ENCODE measurements at places on chromosomes 3 and 15.

- no peak for DNase-seq
These were observed 171.1 kb downstream of the RAB11A start for GRCh38 chr15:66040211-66040892.

GRCh38 chr15:41983621-41984571 lies 11.5 kb upstream of the EHD4 start:
- DNase-seq = no peak

- DNase-seq = no peak
These were observed 27.0 kb downstream of the VIPR1 start for GRCh38 chr3:42529468-42529867.

GRCh38 chr3:40845447-40845846 lies 320.7 kb downstream of the ZNF621 start:
- DNase-seq = no peak

DNA sequence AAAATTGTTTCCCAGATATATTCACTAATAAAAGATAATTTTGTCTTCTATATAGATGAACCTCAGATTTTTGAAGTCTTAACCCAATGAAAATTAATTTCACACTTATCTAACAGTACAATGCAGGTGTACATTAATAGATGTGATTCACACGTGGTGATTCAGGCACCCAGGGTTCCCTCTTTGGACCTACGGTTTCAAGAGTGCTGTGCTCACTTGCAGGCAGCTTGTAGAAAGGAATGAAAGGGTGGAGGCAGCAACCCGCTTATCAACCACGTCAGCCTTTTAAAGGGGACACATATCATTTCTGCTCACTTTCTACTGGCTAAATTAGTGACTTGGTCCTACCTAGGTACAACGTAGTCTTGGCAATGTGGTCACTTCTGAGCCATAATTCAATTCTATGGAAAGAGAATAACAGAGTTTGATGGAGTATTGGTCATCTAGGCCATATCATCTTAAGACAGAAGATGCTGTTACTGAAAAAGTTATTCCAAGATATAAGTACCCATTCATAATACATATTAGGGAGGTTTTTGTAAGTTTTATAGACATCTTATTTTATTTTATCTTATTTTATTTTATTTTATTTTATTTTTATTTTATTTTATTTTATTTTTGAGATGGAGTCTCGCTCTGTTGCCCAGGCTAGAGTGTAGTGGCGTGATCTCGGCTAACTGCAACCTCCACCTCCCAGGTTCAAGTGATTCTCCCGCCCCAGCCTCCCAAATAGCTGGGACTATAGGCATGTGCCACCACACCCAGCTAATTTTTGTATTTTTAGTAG lies 37.9 kb downstream of the ACP3 start:
- no peak for DNase-seq

GRCh38 chr3:166071831-166072230 lies 234.6 kb upstream of the BCHE start:
- no peak for DNase-seq

DNA sequence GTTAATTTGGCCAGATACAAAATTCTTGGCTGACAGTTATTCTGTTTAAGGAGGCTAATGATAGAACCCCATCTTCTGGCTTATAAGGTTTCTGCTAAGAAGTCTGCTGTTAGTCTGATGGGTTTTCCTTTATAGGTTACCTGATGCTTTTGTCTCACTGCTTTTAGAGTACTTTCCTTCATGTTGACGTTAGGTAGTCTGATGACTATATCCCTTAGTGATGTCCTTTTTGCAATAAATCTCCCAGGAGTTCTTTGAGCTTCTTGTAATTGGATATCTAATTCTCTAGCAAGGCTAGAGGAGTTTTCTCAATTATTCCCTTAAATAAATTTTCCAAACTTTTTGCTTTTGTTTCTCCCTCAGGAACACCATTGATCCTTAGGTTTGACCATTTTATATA lies 114.1 kb upstream of the CDIN1 start:
- DNase-seq = no peak

GRCh38 chr3:138949445-138950005 lies 2.5 kb downstream of the FOXL2NB start:
- no peak for DNase-seq

GRCh38 chr15:70786996-70787395 lies 23.6 kb upstream of the UACA start:
- DNase-seq = no peak

DNA sequence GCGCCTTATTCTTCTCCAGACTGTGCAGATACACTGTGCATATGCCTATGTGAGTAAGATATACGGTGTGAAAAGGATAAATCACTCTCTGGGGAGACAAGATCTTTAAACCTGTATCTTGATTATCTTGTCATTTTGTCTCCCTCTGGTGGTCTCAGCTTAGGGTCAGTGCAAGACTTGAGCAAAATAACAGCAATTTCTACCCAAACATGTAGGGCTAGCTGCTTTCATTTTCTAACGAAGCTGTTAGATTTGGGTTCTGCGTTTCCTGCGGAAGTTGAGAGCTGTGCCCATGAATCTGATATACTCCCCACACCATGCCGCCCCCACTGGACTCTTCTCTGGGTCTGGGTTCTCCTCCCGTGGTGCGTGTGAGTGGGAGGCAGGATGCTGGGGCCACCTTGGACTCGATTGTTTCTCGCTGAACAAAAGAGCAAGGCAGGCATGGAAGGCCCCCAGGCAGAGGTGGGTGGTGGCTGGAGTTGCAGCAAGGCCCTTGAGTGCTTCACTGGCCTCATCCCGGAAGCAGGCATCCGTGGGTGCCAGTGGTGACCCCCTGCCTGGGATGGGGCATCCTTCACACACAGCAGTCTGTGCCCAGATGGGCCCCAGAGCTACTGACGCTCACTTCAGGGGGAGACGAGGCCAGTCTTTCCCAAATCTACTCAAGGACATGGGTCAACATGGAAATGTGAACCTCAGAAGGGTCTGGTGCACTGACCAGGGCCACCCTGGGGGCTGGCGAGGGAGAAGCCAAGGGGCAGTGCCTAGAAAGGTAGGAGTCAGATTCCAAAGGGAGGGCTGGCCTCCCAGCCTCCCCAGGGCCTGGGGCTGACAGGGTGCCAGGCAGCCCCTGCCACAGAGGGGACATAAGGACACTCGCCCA lies 179.6 kb downstream of the NSMCE3 start:
- DNase-seq = no peak

GRCh38 chr15:41838400-41838897 lies at the start of gene PLA2G4B:
PLA2G4B (plus strand) TSS chr15:41838847; CDS start chr15:41838914, 67 bp downstream.
- DNase-seq = no peak

GRCh38 chr3:129207479-129207878 lies 23.8 kb upstream of the CNBP start:
- DNase-seq = no peak

DNA sequence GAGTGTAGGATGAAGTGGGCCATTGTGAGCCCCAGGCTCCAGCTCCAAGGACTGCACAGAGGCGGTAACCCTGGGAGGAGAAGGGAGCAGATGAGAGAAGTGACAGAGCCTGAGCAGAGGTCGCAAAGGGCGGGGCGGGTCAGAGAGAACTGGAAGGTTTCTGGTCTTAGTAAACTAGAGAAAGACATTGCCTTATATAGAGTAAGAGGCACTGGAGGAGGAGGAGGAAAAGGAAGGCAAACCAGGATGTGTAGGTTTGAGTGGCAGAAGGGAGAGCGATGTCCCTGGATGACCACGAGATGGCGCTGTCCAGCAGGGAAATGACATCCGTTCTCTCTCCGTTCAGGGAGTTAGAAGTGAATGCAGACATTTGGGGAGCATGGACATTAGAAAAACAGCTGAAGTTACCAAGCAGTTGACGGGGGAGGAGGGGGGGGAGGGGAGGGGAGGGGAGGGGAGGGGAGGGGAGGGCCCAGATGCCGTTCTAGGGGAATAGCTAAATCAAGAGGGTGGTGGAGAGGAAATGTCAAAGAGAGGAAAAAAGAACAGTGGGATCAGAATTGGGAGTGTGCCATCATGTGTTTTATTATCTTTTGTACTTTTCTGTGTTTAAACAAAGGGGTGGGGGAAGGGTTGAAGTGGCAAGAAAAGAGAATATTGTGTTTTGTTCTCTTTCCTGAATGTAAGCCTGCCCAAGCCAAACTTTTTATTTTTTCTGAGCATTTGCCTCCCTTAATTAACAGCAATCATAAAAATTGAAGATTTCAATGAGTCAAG lies 48.8 kb downstream of the STARD5 start:
- peak; percentile 61 for DNase-seq

DNA sequence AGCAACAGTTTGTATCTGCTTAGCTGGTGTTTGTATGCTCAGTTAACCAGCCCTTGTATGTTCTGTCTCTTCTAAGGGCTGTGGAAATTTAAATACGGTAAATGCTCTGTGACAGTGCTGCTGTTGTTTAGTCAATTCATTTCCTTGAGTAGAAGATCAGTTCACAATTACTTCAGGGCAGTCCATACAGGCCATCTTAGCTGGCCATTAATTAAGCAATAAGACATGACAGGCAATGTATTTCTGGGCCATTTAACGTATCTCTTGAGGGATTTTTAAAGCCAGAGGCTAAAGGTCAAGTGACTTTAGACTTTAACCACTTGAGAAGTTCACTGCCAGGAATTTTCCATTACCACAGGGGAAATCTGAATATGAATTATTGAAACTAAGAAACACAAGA lies 351.8 kb downstream of the ZIC1 start:
- no peak for DNase-seq

DNA sequence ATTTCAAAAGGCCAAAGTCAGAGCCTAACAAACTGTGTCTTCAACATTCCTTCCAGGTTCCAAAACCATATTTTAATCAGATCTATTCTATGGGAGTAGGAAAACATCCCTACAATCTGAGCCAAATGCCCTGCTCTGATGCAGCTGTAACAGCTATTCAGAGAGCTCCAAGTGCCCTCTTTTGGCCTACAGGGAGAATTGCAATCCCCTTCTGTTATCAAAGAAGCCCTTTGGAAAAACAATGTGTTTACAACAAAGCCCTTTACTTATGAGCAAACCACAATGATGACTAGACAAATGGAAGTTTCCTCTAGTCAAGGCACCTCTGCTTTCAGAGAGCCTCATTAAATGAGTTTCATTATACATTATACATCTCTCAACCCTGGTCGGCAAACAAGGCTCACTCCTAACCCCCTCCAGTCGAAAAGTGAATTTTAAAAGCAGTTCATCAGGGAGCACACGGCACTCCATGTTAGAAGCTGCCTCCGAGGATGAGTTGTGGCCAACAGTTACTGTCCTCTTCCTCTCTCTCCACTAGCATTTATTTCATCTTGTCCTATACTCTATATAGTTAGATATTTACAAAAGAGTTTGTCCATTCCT lies 42.6 kb upstream of the TMCO5A start:
- peak; percentile 30 for DNase-seq

DNA sequence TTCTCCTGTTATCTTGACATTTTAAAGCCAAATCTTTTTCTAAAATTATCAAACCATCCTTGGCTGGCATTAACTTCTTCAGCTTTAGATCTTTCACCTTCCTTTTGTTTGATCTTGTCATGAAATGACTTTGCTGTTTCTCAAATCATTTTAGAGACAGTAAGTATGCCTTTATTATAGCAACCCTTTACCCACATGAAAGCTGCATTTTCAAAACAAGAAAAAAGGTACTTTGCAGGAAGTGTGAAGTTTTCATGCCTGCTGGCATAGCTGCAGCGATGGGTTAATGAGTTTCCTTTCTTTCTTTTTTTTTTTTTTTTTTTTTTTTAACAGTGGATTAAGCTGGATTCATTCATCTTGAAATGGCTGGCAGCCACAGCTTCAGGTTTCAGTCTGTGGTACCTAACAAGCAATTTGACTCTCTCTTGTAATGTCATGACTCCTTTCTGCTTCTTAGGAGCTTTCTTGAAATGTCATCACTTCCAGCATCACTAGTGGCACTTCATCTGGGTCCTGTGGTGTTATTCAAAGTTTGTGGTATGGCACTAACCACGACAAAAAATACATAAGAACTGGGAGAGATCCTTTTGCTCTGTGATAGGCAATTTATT lies 18.8 kb downstream of the SLC25A26 start:
- DNase-seq = no peak

DNA sequence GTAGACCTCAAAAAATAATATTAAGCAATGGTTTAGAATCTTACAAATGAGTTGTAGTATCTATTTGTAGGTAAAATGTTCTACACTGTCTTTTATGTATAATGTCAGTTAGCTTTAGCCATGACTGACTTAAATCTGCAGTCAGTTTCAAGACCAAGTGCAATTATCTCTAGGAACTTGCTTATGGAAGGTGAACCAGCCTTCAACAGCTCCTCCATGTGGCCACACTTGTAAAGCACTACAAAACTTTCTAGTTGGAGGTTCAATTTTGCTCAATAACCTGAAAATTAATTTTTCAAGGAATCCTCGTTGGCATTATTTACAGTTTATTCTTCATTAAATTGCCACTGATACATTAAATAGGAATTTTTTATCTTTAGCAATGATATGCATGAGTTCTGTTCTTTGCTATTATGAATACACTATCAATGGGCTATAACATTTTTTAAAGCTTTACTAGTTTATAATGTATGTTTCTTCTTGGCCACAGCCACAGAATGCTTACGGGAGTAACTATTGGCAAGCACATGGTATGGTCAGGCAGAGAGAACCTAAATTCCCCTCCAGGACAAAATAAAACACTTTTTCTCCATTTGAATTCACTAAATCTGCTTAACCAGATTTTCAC lies 315.3 kb upstream of the UBE2E2 start:
- peak; percentile 1 for DNase-seq

DNA sequence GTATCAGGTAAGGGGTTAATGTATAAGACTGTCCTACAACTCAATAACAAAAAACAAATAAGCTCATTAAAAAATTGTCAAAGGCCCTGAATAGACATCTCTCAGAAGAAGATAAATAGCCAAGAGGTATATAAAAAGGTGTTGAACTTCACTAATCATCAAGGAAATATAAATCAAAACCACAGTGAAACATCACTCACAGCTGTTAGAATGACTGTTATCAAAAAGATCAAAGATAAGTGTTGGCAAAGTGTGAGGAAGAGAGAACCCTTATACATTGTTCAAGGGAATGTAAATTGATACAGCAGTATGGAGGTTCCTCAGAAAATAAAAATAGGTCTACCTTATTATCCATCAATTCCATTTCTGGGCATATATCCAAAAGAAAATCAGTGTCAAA lies 95.5 kb downstream of the FILIP1L start:
- no peak for DNase-seq

- no peak for DNase-seq
These were observed 216.8 kb downstream of the NR1D2 start for GRCh38 chr3:24161841-24162240.
